ENCODE measurements at places on chromosomes 16 and 17. TPM values are rescaled to one million over a fixed set of nuclear protein-coding genes. Genes with fewer than 3 reads are reported as not detected.

DHRS7C gene
- 3.1 TPM for total RNA-seq

DNA sequence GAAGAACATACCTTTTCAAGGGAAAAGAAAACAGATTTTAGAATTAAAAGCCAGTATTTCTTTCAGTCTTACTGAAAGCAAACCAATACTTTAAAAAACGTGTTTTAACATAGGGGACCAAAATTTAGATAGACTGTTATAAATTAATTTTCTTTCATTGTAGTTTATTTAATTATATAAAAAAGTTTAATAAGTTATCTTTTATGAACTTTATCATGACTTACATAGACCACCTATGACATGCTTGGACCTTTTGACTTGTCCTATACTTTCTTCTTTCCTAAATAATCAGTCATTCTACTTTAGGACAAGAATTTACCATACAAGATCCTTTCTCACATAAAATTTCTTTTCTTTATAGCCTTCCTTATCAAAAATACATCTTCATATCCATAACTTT lies 102.0 kb upstream of the HAS3 start:
- DNase-seq, result no peak
- H3K36me3 ChIP-seq, result peaks cover 12% of the 10 kb centered on the region
- no peaks in the 10 kb centered on the region for H3K27me3 ChIP-seq
- H3K27ac ChIP-seq, result no peak overlapping the region

EVI2B gene
- total RNA-seq, result 2.7 TPM

NFATC2IP gene
- total RNA-seq, result 18.1 TPM

KRTAP1-5 gene
- total RNA-seq, result not detected

- H3K27me3 ChIP-seq, result peaks cover 16% of the 10 kb centered on the region
- H3K4me1 ChIP-seq, result no peaks in the 10 kb centered on the region
- no peak for DNase-seq
- H3K27ac ChIP-seq, result no peak overlapping the region
- H3K36me3 ChIP-seq, result no peaks in the 10 kb centered on the region
- H3K4me3 ChIP-seq, result no peak overlapping the region
These were observed 108.6 kb downstream of the PRKCB start for GRCh38 chr16:23944381-23944780.

TPSB2 gene
- 3.6 TPM for total RNA-seq

IL34 gene
- 2.1 TPM for total RNA-seq

PTX4 gene
- total RNA-seq, result not detected

LGALS9B gene
- not detected for total RNA-seq

DNA sequence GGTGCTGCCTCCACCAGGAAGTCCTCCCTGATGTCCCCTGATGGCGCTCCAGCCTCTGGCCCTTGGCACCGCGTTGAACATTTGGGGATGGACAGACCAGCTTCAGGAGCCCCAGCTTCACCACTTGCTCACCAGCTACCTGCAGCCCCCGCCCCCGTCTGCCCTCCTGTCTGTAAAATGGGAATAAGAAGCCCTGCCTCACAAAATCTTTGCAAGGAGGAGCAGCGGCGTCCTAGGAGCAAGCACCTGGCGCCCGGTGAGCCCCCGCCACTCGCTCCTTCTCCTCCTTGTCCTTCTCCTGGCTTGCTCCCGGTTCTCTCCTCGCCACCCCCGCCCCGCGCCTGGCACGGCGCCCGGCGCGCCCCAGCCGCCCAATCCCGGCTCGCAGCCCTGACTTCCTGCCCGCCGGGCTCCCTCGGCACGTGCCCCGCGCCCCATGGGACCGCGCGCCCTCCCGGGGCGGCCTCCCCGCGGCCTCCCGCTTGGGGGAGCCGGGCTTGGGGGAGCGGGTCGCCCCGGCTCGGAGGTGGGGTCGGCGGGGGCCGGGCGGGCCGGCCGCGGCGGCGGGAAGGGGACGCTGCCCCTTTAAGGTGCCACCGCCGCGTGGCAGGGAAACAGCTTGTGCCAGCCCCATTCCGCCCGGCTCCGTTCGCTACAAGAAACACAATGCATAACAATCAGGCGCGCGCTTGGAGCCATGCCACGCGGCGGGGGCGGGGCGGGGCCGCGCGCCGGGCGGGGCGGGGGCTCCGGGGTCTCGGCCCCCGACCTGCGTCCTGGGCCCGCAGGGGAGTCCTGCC lies 9.1 kb upstream of the PPP1R1B start:
- H3K27me3 ChIP-seq, result peaks cover 41% of the 10 kb centered on the region
- H3K36me3 ChIP-seq, result no peaks in the 10 kb centered on the region
- H3K4me1 ChIP-seq, result peaks cover 18% of the 10 kb centered on the region

GRCh38 chr16:56334761-56335160 lies 90.6 kb downstream of the AMFR start:
- no peak overlapping the region for H3K4me3 ChIP-seq
- no peaks in the 10 kb centered on the region for H3K36me3 ChIP-seq
- H3K27me3 ChIP-seq, result no peaks in the 10 kb centered on the region
- DNase-seq, result no peak

DNA sequence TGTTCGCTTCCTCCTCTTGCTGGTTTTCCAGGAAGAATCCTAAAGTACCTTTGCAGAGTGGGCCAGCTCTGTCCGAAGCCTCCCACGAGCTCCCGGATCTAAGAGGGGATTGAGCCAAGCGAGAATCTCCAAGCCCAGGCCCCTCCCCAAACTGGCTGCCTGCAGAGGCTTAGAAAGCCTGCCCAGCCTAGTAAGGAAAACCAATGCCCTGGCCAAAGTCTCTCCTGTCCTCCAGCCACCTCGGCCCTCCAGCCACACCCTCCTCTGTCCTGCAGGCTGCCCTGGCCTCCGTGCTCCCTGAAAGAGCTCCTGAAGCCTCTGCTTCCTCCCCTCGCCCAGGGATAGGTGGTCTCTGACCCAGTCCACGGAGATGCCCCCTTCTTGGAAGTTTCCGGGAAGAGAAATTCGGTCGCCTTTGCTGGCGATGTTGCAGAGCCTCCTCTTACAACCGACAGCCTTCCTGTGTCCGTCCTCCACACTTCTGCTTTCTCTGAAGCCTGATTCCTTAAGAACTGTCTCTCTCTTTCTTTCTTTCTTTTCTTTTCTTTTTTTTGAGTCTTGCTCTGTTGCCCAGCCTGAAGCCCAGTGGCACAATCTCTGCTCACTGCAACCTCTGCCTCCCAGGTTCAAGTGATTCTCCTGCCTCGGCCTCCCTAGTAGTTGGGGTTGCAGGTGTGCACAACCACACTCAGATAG lies 54.9 kb upstream of the TOB1 start:
- peak overlapping the region; percentile 88 for H3K27ac ChIP-seq
- DNase-seq, result no peak
- H3K4me1 ChIP-seq, result peaks cover 82% of the 10 kb centered on the region
- H3K27me3 ChIP-seq, result no peaks in the 10 kb centered on the region
- no peak overlapping the region for H3K4me3 ChIP-seq

GRCh38 chr17:37265446-37266173 lies 110.2 kb upstream of the C17orf78 start:
- H3K27me3 ChIP-seq, result no peaks in the 10 kb centered on the region
- no peaks in the 10 kb centered on the region for H3K4me1 ChIP-seq
- H3K4me3 ChIP-seq, result no peak overlapping the region

GRCh38 chr16:84839054-84839453 lies 19.3 kb downstream of the CRISPLD2 start:
- H3K36me3 ChIP-seq, result peaks cover 14% of the 10 kb centered on the region
- H3K4me1 ChIP-seq, result peaks cover 55% of the 10 kb centered on the region
- no peak overlapping the region for H3K4me3 ChIP-seq

HBA2 gene
- 59.1 TPM for total RNA-seq

CRYBA1 gene
- not detected for total RNA-seq

GRCh38 chr16:4678596-4678995 lies 14.8 kb upstream of the NUDT16L1 start:
- H3K27ac ChIP-seq, result peak overlapping the region; percentile 93
- DNase-seq, result no peak
- no peak overlapping the region for H3K4me3 ChIP-seq
- peaks cover 70% of the 10 kb centered on the region for H3K4me1 ChIP-seq

- peak; percentile 20 for DNase-seq
- peak overlapping the region; percentile 66 for H3K27ac ChIP-seq
- peaks cover 35% of the 10 kb centered on the region for H3K4me1 ChIP-seq
- H3K27me3 ChIP-seq, result no peaks in the 10 kb centered on the region
- peaks cover 12% of the 10 kb centered on the region for H3K36me3 ChIP-seq
These were observed 65.7 kb upstream of the BCAR1 start for GRCh38 chr16:75317101-75317522.

All from left ventricle myocardium inferior (tissue), 1 donor.